ENCODE measurements at places on chromosomes 16 and 17. TPM values are rescaled to one million over a fixed set of nuclear protein-coding genes. Genes with fewer than 3 reads are reported as not detected.

The CTRB1 gene
- not detected for total RNA-seq

- no peak for DNase-seq
- H3K27me3 ChIP-seq = no peaks in the 10 kb centered on the region
- no peaks in the 10 kb centered on the region for H3K36me3 ChIP-seq
- no peaks in the 10 kb centered on the region for H3K4me1 ChIP-seq
- no peak overlapping the region for H3K27ac ChIP-seq
These were observed 61.5 kb downstream of the RBFOX3 start for GRCh38 chr17:79549141-79549915.

The PPY gene
- total RNA-seq = not detected

DNA sequence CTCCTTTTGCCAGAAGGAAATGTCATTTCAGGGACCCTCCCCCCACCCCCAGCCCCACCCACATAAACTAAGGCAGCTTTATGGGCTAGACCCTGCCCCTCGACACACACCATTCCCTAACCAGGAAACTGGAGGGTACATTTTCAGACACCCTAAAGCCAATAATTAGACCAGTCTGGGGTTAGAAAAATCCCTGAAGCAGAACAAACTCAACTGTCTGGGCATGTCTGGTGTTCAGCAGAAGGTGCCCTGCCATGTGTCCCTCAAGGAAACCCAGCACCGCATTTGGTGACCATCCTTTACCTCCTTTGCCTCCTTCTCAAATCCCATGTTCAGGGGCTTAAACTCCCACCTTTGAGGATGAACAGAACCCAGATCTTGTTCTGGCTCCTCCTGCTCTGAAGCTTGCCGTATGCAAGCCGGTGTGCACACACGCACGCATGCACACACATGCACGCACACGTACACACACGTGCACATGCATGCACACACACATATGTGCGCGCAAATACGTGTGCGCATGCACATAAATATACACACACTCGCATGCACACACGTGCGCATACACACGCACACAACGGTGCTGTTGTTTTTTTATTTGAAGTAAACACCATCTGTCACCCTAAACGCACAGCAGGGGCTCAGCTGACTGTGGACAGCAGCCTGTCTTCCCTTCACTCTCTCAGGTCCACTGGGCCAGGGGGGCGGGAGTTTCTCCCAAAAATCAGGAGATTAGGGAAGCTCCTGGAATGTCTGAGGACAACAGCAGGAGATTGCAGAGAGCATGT is 156.8 kb upstream of the TNRC6C start:
- no peak overlapping the region for H3K27ac ChIP-seq
- no peak overlapping the region for H3K4me3 ChIP-seq
- H3K36me3 ChIP-seq = no peaks in the 10 kb centered on the region
- H3K4me1 ChIP-seq = no peaks in the 10 kb centered on the region

- no peaks in the 10 kb centered on the region for H3K27me3 ChIP-seq
- no peak overlapping the region for H3K27ac ChIP-seq
- no peak overlapping the region for H3K4me3 ChIP-seq
- H3K4me1 ChIP-seq = no peaks in the 10 kb centered on the region
- no peaks in the 10 kb centered on the region for H3K36me3 ChIP-seq
These were observed 143.4 kb upstream of the HS3ST2 start for GRCh38 chr16:22670551-22671041.

The GPR179 gene
- not detected for total RNA-seq

DNA sequence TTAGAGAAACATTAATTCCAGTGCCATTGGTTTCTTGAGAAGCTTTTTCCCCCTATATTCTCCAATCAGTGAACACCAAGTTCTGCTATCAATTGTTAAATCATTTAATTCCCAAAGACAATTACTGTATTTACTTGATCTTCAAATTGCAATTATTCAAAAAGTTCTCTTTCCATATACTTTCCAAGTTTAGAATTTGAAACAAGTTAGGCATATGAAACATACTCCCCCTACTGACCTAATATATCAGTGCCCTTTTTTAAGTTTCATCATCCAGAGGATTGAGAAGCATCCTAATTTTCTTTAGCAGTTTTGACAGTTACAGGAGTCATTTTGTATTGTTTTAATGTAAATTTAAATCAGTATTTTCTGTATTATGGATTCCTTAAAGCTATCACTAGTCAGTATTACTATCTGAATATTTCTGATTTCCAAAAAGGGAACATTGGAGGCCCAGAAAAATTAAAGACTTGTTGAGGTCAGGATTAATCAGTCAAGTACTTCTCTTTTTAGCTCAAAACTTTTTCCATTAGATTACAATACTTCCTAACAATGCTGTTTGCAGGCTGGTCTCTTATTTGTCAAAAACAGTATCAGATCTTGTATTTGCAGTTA is 16.3 kb downstream of the MEIOC start:
- DNase-seq = no peak
- no peak overlapping the region for H3K27ac ChIP-seq
- H3K4me3 ChIP-seq = no peak overlapping the region
- no peaks in the 10 kb centered on the region for H3K36me3 ChIP-seq
- H3K27me3 ChIP-seq = no peaks in the 10 kb centered on the region

DNA sequence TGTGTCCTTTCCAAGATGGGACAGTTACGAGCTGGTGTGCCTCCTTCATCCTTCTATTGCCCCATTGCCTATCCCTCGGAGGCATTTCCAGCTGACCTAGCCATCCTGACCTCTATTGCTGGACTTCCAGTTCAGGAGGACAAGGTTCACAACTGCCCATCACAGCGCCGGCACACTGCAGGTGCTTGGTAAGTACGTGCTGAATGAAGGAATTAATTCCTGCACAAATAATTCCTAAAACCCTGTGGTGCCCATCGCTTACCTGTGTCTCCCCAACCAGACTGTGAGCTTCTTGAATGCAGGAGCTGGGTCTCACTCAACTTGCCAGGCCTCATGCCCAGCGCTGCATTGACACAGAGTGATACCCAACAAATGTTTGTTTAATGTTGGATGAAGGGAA is 13.0 kb downstream of the ALOX15B start:
- H3K4me3 ChIP-seq = no peak overlapping the region
- H3K36me3 ChIP-seq = no peaks in the 10 kb centered on the region
- H3K4me1 ChIP-seq = peaks cover 17% of the 10 kb centered on the region
- DNase-seq = no peak

The KRT36 gene
- total RNA-seq = not detected

DNA sequence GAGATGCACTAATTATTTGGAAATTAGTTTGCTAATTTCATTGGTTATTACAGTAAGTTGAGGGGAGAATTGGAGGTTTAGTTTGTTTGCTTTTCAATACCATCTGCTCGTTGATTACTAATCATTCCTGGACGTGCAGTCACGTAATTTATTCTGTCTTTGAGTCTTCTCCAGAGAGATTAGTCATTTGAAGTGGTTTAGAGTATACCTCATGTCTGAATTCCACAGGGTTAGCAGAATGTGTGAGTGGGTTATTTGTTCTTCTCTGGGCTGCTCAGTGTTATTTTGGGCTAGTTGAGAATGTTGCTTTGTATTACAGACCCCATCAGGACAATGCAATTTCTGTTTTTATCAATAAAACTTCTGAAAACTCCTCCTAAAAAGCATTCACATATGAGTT is 265.0 kb downstream of the RBFOX1 start:
- H3K36me3 ChIP-seq = no peaks in the 10 kb centered on the region
- H3K27me3 ChIP-seq = no peaks in the 10 kb centered on the region

GRCh38 chr17:50904518-50905459 is 38.6 kb upstream of the TOB1 start:
- peaks cover 3% of the 10 kb centered on the region for H3K36me3 ChIP-seq
- H3K27me3 ChIP-seq = no peaks in the 10 kb centered on the region
- H3K27ac ChIP-seq = peak overlapping the region; percentile 85
- peaks cover 70% of the 10 kb centered on the region for H3K4me1 ChIP-seq
- H3K4me3 ChIP-seq = no peak overlapping the region

- no peaks in the 10 kb centered on the region for H3K4me1 ChIP-seq
- H3K36me3 ChIP-seq = peaks cover 6% of the 10 kb centered on the region
- DNase-seq = no peak
These were observed 17.1 kb upstream of the HEATR6 start for GRCh38 chr17:60095830-60096229.

GRCh38 chr17:44381810-44382305 is 7.6 kb downstream of the ITGA2B start:
- no peak for DNase-seq
- peaks cover 29% of the 10 kb centered on the region for H3K27me3 ChIP-seq
- no peak overlapping the region for H3K27ac ChIP-seq
- H3K4me3 ChIP-seq = no peak overlapping the region

The TAT gene
- not detected for total RNA-seq

GRCh38 chr16:70738083-70738977 is 52.5 kb upstream of the MTSS2 start:
- no peaks in the 10 kb centered on the region for H3K27me3 ChIP-seq
- H3K36me3 ChIP-seq = peaks cover 32% of the 10 kb centered on the region
- DNase-seq = peak; percentile 51
- H3K4me3 ChIP-seq = peak overlapping the region; percentile 59
- peaks cover 63% of the 10 kb centered on the region for H3K4me1 ChIP-seq

- no peaks in the 10 kb centered on the region for H3K27me3 ChIP-seq
- H3K4me3 ChIP-seq = no peak overlapping the region
- no peak for DNase-seq
- no peak overlapping the region for H3K27ac ChIP-seq
- peaks cover 2% of the 10 kb centered on the region for H3K4me1 ChIP-seq
These were observed 47.5 kb downstream of the XYLT1 start for GRCh38 chr16:17423221-17423620.

GRCh38 chr17:61400066-61400716 is 548 bp downstream of the TBX2 start:
- DNase-seq = no peak
- H3K27ac ChIP-seq = no peak overlapping the region
- H3K36me3 ChIP-seq = peaks cover 4% of the 10 kb centered on the region
- H3K4me3 ChIP-seq = no peak overlapping the region

- H3K4me1 ChIP-seq = peaks cover 3% of the 10 kb centered on the region
- H3K36me3 ChIP-seq = peaks cover 6% of the 10 kb centered on the region
- no peak overlapping the region for H3K27ac ChIP-seq
- no peak overlapping the region for H3K4me3 ChIP-seq
- no peak for DNase-seq
These were observed 4.9 kb downstream of the SOX9 start for GRCh38 chr17:72125742-72126141.

GRCh38 chr17:6052926-6053325 is 17.3 kb upstream of the WSCD1 start:
- H3K27ac ChIP-seq = no peak overlapping the region
- H3K4me1 ChIP-seq = no peaks in the 10 kb centered on the region
- DNase-seq = no peak
- no peak overlapping the region for H3K4me3 ChIP-seq
- no peaks in the 10 kb centered on the region for H3K36me3 ChIP-seq
- peaks cover 7% of the 10 kb centered on the region for H3K27me3 ChIP-seq

GRCh38 chr16:50309527-50310307 is 43.4 kb downstream of the ADCY7 start:
- H3K36me3 ChIP-seq = peaks cover 63% of the 10 kb centered on the region
- H3K27me3 ChIP-seq = no peaks in the 10 kb centered on the region
- no peak overlapping the region for H3K4me3 ChIP-seq

GRCh38 chr17:61392679-61393078 is 7.0 kb upstream of the TBX2 start:
- peaks cover 23% of the 10 kb centered on the region for H3K27me3 ChIP-seq
- no peak overlapping the region for H3K4me3 ChIP-seq
- no peak overlapping the region for H3K27ac ChIP-seq
- H3K4me1 ChIP-seq = no peaks in the 10 kb centered on the region
- no peaks in the 10 kb centered on the region for H3K36me3 ChIP-seq

- no peaks in the 10 kb centered on the region for H3K36me3 ChIP-seq
- H3K4me3 ChIP-seq = no peak overlapping the region
- no peaks in the 10 kb centered on the region for H3K27me3 ChIP-seq
These were observed 5.9 kb downstream of the ANKFN1 start for GRCh38 chr17:56158915-56159825.

GRCh38 chr17:33396818-33397217 is 103.7 kb upstream of the ASIC2 start:
- no peaks in the 10 kb centered on the region for H3K4me1 ChIP-seq
- no peak for DNase-seq
- H3K27ac ChIP-seq = no peak overlapping the region
- no peaks in the 10 kb centered on the region for H3K27me3 ChIP-seq

The PIK3R5 gene
- total RNA-seq = 52.7 TPM

GRCh38 chr16:72131036-72131435 is 37.4 kb downstream of the DHX38 start:
- H3K4me1 ChIP-seq = no peaks in the 10 kb centered on the region
- no peaks in the 10 kb centered on the region for H3K36me3 ChIP-seq
- no peak overlapping the region for H3K27ac ChIP-seq

DNA sequence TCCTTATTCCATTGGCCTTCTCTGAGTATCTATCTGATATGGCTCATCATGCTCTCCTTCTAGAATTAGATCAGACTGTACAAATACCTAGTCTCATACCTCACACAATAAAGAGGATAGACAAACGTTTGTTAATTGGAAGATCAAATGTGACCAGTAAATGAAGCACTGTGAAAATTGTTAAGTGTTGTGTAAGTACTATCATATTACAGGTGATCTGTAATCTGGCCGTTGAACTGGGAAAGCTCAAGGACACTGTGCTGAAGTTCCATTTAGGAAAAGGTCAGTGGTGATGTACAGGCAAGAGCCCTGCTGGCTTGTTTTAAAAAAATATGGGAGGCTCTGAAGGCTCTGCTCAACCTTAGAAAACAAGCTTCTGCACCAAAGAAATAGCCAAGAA is 38.5 kb upstream of the CORO6 start:
- H3K4me1 ChIP-seq = peaks cover 24% of the 10 kb centered on the region
- peaks cover 46% of the 10 kb centered on the region for H3K36me3 ChIP-seq
- H3K27me3 ChIP-seq = no peaks in the 10 kb centered on the region

DNA sequence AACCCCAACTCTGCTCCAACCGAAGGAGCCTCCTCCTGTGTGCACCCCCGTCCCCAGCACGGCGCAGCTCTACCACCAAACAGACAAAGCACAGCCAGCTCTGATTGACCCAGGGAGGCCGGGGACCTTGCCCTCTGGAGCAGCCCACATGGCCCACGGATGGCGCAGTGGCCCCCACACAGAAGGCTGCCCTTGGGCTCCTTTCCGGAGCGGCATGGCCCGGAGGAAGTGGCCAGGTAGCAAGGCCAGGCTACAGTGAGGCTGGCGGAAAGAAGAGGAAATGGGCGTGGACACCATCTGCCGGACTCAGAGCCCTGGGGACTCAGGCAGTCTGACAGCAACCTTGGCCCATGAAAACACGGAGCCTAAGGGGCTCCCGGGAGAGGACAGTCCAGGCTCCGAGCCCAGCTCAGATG is 19.9 kb upstream of the ZC3H18 start:
- DNase-seq = peak; percentile 53
- H3K4me1 ChIP-seq = peaks cover 18% of the 10 kb centered on the region
- no peaks in the 10 kb centered on the region for H3K27me3 ChIP-seq
- H3K36me3 ChIP-seq = no peaks in the 10 kb centered on the region

The MED31 gene
- 26.0 TPM for total RNA-seq

DNA sequence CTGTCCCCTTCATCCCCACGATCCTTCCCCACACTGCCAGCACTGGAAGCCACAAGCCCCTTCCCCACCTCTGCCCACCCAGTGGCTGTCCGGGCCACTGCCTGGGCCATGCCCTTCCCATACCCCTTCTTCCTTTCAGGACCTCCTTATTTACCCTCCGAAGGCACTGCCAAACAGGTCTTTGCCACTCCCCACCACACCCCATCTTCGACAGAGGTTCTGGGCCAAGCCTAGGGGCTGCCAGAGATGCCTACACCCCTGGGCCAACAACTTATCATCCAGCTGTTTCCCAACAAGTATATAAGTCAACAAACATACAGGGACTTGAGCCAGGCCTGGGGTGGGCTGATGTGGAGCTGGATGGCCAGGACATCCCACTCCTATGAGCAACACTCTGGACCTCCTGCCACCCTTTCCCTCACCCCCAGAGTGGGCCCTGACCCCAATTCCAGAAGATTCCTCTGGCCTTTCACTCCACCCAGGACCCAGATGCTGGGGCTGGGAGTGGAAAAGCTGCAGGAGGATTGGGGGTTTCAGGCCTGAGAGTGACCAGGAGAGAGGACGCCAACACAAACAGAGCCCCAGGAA is 1.5 kb upstream of the PPP1R1B start:
- no peak overlapping the region for H3K27ac ChIP-seq
- peaks cover 43% of the 10 kb centered on the region for H3K27me3 ChIP-seq
- H3K4me1 ChIP-seq = peaks cover 24% of the 10 kb centered on the region
- no peaks in the 10 kb centered on the region for H3K36me3 ChIP-seq
- no peak overlapping the region for H3K4me3 ChIP-seq

Data from activated CD4-positive, alpha-beta memory T cell treated with anti-CD3 and anti-CD28 coated beads, Interleukin-2, amount 10 ng/mL, durations not matched to agents 7 days and 5 days (primary cell).